ENCODE measurements at places on chromosomes 12 and 14. TPM values are rescaled to one million over a fixed set of nuclear protein-coding genes. Genes with fewer than 3 reads are reported as not detected.
A peak's percentile ranks its signal among the peaks of the same experiment; 100 is the strongest.

Gene PPP4R3A
- 58.5 TPM for total RNA-seq

DNA sequence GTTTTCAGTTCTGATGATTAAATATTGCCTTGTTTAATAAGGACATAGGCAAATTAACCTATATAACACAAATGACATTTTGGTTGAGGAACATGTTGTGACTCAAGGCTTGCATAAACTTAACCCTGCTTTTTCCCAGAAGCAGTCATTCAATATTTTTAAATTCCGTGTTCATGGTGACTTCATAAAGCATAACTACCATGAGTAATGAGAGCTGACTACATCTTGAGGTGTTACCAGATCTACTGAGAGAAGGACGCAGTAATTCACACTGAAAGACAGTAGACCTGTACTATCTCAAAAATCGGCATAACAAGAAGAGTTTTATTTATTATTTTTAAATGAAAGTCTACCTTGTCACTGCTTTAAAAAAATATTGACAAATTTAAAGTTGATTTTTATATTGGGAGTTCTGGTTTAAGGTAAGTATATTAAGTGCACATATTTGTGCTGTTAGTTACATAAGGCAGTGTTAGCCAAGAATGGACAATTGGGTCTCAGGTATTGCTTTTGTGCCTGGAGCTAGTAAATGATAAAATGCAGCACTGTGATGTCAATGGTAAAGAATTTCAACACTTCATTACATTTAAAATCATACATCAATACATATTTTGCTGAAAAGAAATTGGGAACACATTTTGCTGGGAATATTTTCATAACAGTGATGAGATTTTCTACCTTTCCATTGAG is 1198.5 kb downstream of the FSCB start:
- DNase-seq, result no peak

- peak; percentile 45 for DNase-seq
Observed at GRCh38 chr12:23906329-23906728, 43.1 kb downstream of the SOX5 start.

- no peak for DNase-seq
Observed at GRCh38 chr14:83863042-83863774, 1666.7 kb upstream of the FLRT2 start.

GRCh38 chr14:32078023-32078857 is 1.1 kb downstream of the ARHGAP5 start:
- DNase-seq, result no peak

- no peak for DNase-seq
Observed at GRCh38 chr14:34857689-34858449, 17.3 kb downstream of the BAZ1A start.

- no peak for DNase-seq
Observed at GRCh38 chr12:46266382-46266791, 2.5 kb downstream of the SLC38A1 start.
